ENCODE measurements at places on chromosomes 4 and X. TPM values are rescaled to one million over a fixed set of nuclear protein-coding genes. Genes with fewer than 3 reads are reported as not detected.

PRSS12 gene
- total RNA-seq: not detected

CAPN6 gene
- not detected for total RNA-seq

CT47B1 gene
- not detected for total RNA-seq

ARMCX5 gene
- total RNA-seq: 13.3 TPM

MAGEB2 gene
- total RNA-seq: not detected

PPEF2 gene
- total RNA-seq: not detected

LRP2BP gene
- total RNA-seq: 0.41 TPM

TBC1D1 gene
- 80.3 TPM for total RNA-seq

EREG gene
- total RNA-seq: not detected

FHIP1A gene
- total RNA-seq: 0.62 TPM

TRIM2 gene
- total RNA-seq: 0.54 TPM

DNA sequence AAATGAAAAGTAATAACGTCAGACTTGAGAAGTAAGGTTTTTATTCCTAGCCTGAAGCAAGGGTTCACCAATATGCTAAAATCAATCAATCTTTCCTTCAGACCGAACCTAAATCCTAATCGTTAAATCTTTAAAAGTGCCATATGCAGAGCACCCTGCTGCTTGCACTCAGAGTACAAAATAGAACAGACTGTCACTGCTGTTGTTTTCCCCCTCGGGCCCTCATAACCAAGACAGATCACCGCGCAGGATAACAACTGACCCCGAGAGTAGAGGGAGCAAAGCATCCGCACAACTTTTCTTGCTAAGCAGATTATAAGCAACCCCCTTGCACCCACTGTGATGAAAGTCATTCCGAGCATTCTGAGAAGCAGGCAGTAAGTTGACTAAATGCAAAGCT is 550.9 kb upstream of the NDST4 start:
- H3K27ac ChIP-seq: no peak overlapping the region
- H3K4me3 ChIP-seq: no peak overlapping the region
- H3K36me3 ChIP-seq: no peaks in the 10 kb centered on the region

GRCh38 chr4:54107951-54108748 is 8.2 kb downstream of the GSX2 start:
- H3K36me3 ChIP-seq: no peaks in the 10 kb centered on the region
- peak overlapping the region; percentile 81 for H3K4me3 ChIP-seq
- H3K27ac ChIP-seq: no peak overlapping the region
- DNase-seq: no peak
- H3K4me1 ChIP-seq: peaks cover 34% of the 10 kb centered on the region
- peaks cover 90% of the 10 kb centered on the region for H3K27me3 ChIP-seq

DNA sequence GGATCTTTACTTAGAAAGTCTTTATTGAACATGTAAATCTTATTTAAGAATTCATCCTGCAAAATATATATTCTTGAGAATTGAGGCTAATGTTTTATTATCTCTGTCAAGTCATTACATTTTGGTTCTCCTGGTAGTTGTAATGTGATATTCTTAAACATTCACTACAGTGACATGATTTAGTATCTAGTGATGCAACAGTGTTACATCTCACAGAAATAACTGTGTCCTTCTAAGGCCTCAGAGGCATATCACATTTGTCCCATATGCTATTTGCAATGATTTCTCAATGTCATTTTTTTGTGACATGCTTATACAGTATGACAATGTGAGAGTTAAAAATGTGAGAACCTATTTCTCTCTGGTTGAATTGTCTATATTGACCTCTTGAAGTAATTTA is 34.1 kb downstream of the PRRG1 start:
- no peak overlapping the region for H3K4me3 ChIP-seq
- DNase-seq: no peak
- no peaks in the 10 kb centered on the region for H3K27me3 ChIP-seq

GRCh38 chr4:177974461-177974860 is 532.2 kb upstream of the AGA start:
- H3K36me3 ChIP-seq: no peaks in the 10 kb centered on the region
- no peaks in the 10 kb centered on the region for H3K4me1 ChIP-seq
- no peaks in the 10 kb centered on the region for H3K27me3 ChIP-seq

DNA sequence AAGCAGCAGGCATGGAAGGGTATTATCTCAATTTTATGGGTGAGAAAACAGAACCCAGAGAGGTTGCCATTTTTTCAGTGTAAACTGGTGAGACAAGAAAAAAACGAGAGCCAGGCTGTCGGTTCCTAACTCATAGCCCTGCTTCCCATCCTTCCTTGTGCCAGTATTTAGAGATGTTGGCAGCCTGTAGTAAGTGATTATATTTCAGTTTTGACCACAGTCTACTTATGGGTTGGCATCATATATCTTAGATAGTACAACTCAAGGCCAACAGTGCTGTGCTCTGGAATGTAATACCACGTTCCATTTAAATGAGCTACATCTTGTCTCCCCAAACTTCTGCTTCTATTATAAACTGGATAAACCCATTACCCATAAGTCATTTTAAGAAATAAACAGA is 40.8 kb downstream of the XK start:
- no peak overlapping the region for H3K27ac ChIP-seq
- DNase-seq: no peak
- H3K27me3 ChIP-seq: peaks cover 4% of the 10 kb centered on the region
- no peak overlapping the region for H3K4me3 ChIP-seq

DNA sequence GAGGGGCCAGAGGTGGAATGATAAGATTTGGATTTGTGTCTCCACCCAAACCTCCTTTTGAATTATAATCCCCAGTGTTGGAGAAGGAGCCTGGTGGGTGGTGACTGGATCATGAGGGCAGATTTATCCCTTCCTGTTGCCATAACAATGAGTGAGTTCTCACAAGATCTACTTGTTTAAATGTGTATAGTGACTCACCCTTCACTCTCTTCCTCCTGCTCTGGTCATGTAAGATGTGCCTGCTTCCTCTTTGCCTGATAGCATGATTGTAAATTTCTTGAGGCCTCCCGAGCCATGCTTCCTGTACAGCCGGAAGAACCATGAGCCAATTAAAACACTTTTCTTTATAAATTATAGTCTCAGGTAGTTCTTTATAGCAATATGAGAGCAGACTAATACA is 348.6 kb downstream of the AR start:
- DNase-seq: no peak
- no peaks in the 10 kb centered on the region for H3K4me1 ChIP-seq
- H3K27ac ChIP-seq: no peak overlapping the region
- H3K36me3 ChIP-seq: no peaks in the 10 kb centered on the region
- H3K27me3 ChIP-seq: no peaks in the 10 kb centered on the region

GRCh38 chr4:42658261-42658660 is 1.4 kb upstream of the ATP8A1 start:
- H3K27ac ChIP-seq: peak overlapping the region; percentile 99
- peak overlapping the region; percentile 92 for H3K4me3 ChIP-seq
- no peak for DNase-seq
- peaks cover 15% of the 10 kb centered on the region for H3K36me3 ChIP-seq

DNA sequence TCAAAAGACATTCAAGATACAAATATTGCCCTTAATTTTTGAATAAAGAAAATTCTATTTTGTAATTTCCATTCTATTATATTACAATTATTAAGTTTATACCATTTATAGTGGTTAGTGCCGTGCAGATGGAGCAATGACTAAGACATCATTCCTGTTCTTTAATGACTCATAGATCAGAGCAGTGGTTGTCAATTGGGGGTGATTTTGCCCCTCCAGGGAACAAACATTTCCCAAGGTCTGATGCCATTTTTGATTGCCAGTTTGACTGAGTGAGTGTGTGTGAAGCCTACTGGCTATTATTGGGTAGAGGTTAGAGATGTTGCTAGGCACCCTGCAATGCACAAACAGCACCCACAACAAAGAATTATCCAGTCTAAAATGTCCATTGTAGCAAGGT is 97.9 kb upstream of the DDIT4L start:
- no peak overlapping the region for H3K4me3 ChIP-seq
- H3K27me3 ChIP-seq: peaks cover 7% of the 10 kb centered on the region
- H3K4me1 ChIP-seq: no peaks in the 10 kb centered on the region

- H3K27ac ChIP-seq: no peak overlapping the region
- H3K27me3 ChIP-seq: no peaks in the 10 kb centered on the region
- DNase-seq: no peak
- no peaks in the 10 kb centered on the region for H3K4me1 ChIP-seq
- no peak overlapping the region for H3K4me3 ChIP-seq
Measured at GRCh38 chr4:72513227-72513626, 55.8 kb downstream of the ADAMTS3 start.

GRCh38 chrX:105136786-105137185 is 83.7 kb downstream of the TEX13A start:
- H3K27me3 ChIP-seq: no peaks in the 10 kb centered on the region
- H3K4me1 ChIP-seq: no peaks in the 10 kb centered on the region
- no peak overlapping the region for H3K4me3 ChIP-seq
- H3K27ac ChIP-seq: no peak overlapping the region

DNA sequence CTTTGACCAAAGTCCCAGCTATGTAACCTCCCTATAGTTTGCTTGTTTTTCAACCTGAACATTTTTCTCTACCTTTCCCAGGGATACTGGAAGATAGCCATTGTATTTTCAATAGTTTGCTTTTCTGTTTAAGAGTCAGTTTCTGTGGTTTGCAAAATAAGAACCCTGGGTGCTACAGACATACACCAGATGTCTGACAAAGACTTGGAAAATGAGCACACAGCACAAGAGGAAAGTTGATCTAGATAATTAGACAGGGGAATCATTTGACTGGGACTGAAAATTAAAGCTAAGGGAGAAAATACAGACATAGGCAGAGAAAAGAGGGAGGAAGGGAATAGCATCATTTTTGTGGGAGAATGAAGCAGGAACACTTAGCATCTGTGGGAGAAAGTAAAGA is 218.3 kb upstream of the CNKSR2 start:
- no peak overlapping the region for H3K27ac ChIP-seq
- no peak overlapping the region for H3K4me3 ChIP-seq
- no peak for DNase-seq

GRCh38 chr4:14892563-14892962 is 109.7 kb upstream of the CPEB2 start:
- no peak for DNase-seq
- no peaks in the 10 kb centered on the region for H3K27me3 ChIP-seq
- no peak overlapping the region for H3K4me3 ChIP-seq
- no peaks in the 10 kb centered on the region for H3K4me1 ChIP-seq
- H3K27ac ChIP-seq: no peak overlapping the region

GRCh38 chr4:140826701-140827027 is 70.5 kb upstream of the TBC1D9 start:
- H3K4me3 ChIP-seq: no peak overlapping the region
- no peak for DNase-seq
- H3K4me1 ChIP-seq: no peaks in the 10 kb centered on the region
- H3K36me3 ChIP-seq: no peaks in the 10 kb centered on the region

GRCh38 chr4:93834249-93835066 is 5.9 kb downstream of the ATOH1 start:
- DNase-seq: no peak
- H3K27ac ChIP-seq: no peak overlapping the region
- no peaks in the 10 kb centered on the region for H3K36me3 ChIP-seq
- H3K4me1 ChIP-seq: peaks cover 2% of the 10 kb centered on the region

DNA sequence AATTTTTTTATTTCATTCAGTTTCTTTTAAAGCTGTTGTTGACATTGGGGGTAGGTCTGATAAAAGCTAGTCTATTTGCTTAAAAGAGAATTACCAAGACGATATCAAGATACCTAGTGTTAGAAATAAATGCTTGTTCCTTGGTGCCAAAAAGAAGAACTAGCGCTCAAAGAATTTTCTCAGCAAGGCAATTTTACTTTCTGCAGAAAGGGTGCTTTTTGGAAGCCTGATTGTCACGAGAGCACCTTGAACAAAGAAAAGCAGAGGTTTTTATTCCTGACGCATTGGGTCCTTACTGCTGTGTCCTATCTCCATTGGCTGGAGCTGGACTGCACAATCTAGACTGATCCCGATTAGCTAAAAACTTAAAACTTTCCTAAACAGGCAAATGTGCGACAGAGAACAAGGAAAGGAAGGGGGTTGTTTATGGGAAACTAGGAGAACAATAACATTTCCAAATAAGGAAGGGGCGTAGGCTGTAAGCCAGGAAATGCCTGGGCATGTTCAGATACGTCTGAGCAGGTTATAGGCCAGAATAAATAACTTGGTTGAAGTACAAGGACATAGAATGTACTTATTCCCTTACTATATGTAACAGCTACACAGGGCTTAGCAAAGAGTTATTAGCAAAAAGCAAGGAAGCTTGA is 50.3 kb upstream of the STPG2 start:
- H3K27ac ChIP-seq: no peak overlapping the region
- H3K4me1 ChIP-seq: no peaks in the 10 kb centered on the region
- DNase-seq: no peak

- H3K4me1 ChIP-seq: peaks cover 11% of the 10 kb centered on the region
- no peak overlapping the region for H3K27ac ChIP-seq
- peak; percentile 8 for DNase-seq
- no peak overlapping the region for H3K4me3 ChIP-seq
- H3K27me3 ChIP-seq: no peaks in the 10 kb centered on the region
Measured at GRCh38 chr4:88672987-88673386, 24.6 kb downstream of the NAP1L5 start.

GRCh38 chrX:136630881-136631280 is 17.1 kb upstream of the CD40LG start:
- no peaks in the 10 kb centered on the region for H3K27me3 ChIP-seq
- H3K4me1 ChIP-seq: peaks cover 73% of the 10 kb centered on the region
- no peak for DNase-seq

Measured in activated naive CD8-positive, alpha-beta T cell treated with anti-CD3 and anti-CD28 coated beads for 36 hours (primary cell).